ENCODE measurements at places on chromosomes 16 and 17.
A peak's percentile ranks its signal among the peaks of the same experiment; 100 is the strongest.

DNA sequence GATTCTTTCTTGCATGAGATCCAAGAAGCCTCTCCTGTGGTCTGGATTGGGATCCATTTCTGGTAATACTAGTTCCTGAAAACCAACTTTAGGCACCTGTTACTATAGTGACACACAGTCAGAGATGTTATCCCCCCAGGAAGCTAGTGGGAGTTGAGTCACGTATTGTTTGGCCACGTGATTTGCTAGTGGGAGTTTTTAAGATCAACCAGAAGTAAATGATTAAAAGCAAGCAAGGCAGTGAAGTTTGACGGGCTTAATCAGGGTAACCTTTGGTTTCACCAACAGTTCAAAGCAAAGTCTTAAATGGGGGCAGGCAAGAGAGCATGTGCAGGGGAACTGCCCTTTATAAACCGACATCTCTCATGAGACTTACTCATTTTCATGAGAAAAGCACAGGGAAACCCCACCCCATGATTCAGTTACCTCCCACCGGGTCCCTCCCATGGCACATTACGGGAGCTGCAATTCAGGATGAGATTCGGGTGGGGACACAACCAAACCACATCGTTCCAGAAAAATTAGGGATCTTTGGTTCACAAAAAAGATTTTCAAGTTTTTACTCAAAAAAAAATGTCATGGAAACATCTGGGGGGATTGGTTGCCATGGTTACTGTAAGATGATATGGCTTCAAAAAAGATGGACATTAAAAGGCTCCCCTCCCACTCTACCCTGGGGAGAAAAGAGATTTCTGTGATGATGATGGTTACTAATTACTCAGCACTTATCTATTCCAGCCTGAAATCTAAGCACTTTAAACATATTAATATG lies 483.1 kb upstream of the ERCC4 start:
- no peak for DNase-seq

DNA sequence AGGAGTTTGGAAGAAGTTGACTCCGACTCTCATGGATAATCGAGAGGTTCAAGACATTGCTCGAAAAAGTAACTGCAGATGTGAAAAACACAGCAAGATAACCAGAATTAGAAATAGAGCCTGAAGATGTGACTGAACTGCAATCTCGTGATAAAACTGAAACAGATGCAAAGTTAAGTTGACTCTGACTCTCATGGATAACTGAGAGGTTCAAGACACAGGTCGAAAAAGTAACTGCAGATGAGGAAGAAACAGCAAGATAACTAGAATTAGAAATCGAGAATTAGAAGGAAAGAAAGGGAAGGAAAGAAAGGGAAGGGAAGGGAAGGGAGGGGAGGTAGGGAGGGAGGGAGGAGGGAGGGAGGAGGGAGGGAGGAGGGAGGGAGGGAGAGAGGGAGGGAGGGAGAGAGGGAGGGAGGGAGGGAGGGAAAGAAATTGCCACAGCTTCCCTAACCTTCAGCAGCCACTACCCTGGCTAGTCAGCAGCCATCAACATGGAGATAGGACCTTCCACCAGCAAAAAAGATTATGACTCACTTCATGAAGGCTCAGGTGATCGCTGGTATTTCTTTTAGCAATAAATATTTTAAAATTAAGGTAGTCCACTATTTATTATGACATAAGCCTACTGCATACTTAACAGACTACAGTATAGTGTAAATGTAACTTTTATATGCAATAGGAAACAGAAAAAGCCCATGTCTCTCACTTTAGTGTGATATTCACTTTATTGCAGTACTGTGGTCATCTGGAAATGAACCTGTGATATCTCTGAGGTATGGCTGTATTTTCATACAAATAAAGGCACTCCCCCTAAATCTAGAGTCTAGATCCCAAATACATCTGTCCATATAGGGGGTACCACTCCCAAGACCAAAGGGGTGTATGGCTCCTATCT lies 68.3 kb downstream of the KANSL1 start:
- no peak for DNase-seq

GRCh38 chr17:78347453-78347852 lies 12.4 kb downstream of the SOCS3 start:
- no peak for DNase-seq

DNA sequence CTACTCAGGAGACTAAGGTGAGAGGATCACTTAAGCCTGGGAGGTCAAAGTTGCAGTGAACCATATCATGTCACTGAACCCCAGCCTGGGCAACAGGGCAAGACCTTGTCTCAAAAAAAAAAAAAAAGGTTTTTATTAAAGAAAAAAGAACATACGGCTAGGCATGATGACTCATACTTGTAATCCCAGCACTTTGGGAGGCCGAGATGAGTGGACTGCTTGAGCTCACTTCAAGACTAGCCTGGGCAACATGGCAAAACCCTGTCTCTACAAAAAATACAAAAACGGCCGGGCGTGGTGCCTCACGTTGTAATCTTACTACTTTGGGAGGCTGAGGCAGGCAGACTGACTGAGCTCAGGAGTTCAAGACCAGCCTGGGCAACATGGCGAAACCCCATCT lies 38.4 kb downstream of the RANBP10 start:
- no peak for DNase-seq

DNA sequence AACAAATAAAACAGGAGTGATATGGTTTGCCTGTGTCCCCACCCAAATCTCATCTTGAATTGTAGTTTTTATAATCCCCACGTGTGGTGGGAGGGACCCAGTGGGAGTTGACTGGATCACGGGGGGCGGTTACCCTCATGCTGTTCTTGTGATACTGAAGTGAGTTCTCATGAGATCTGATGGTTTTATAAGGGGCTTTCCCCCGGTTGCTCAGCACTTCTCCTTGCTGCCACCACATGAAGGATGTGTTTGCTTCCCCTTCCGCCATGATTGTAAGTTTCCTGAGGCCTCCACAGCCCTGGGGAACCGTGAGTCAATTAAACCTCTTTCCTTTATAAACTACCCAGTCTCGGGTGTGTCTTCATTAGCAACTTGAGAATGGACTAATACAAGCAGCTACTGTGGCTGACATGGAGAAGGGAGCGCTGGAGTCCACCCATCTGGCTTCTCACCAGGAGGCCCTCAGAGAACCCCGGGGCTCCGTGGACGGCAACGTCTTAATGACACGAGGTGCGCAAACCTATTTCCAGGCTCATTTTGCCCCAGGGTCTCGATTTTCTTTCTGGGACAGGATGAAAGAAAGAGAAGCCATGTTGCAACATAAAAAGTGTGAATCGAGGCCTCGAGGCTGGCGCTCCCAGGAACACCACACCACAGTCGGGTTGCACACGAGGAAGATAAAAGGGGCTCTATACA lies 129.5 kb downstream of the DYNLRB2 start:
- DNase-seq, result no peak

DNA sequence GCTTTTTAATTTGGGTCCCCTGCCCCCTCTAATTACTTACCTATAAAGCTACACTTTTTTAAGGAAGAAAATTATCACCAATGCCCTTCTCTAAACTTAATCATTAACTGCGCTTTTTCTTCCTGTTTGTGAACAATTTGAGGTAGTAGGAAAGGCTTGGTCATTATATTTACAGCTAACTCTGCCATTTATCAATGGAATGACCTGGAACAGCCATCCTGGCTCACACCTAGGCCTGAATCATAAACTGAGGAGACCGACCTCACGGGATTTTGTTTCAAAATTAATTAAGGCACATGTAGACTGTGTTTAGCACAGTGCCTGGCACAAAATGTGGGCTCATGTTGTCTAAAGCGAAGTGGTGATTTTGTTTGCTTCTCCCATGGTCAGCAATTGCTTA lies 15.4 kb upstream of the DYNLRB2 start:
- DNase-seq, result no peak

DNA sequence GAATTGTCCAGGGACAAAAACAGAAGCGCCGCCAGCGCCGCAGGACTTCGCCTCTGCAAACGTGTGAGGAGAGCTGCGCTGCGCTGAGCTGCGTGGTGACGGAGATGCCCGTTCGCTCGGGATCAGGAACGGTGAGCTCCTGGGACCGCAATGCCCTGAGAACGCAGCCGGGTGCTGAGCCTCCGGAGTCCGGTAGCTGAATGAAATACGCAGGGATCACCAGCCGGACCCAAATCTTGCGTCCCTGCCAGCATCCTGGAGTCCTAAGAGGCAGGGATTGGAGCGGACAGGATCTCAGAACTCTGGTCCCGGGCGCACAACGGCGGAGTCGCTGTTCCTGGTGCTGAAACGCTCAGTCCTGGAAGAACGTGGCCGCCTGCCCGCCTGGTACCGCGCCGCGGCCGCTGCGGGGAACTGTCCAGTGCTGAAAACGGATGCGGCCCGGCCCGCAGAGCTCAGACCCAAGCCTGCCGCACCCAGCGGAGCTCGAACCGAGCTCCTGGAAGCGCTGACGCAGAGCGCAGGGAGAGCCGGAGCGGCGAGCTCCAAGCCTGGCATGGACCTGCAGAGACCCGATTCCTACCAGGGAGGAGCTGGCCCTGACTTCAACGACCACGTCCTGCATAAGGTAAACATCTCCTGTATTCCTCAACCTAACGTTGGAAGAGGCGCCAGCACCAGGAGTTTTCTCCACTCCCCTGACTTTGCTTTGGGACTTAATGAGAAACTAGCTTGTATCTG lies 41.5 kb downstream of the CD300LF start:
- DNase-seq, result peak; percentile 93

DNA sequence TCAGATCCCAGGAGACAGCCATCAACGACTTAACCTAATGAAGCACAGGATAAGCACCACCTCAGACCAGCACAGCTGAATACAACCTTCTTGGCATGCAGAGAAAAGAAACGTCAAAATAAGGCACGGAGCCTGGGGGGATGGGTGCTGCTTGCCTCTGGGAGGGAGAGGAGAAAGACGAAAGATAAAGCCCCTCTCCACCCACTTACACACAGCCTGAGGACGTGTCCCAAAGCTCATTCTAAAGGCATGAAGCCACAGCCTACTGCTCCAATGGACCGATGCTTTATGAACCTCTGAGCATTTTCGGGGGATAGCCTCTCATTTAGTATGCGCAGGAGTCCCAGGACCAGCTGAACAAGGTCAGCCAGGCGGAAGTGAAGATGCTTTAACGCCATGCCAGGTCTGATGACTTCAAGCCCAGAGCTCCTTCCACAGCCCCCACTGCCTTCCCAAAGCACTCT lies 31.1 kb downstream of the ST3GAL2 start:
- no peak for DNase-seq
